ENCODE measurements at places on chromosomes 6 and 20. TPM values are rescaled to one million over a fixed set of nuclear protein-coding genes. Genes with fewer than 3 reads are reported as not detected.

Gene HSPA1B
- 6.5 TPM for total RNA-seq

Gene PSORS1C1
- not detected for total RNA-seq

Gene KCNK5
- total RNA-seq: 0.60 TPM

Gene CAP2
- total RNA-seq: 0.20 TPM

Gene SYNE1
- 180 TPM for total RNA-seq

Gene SPATA25
- total RNA-seq: 4.2 TPM

GRCh38 chr6:38264605-38265004, 375.1 kb downstream of the BTBD9 start:
- no peak for DNase-seq

GRCh38 chr6:22752522-22752921, 183.2 kb downstream of the HDGFL1 start:
- no peak for DNase-seq

GRCh38 chr20:34511891-34512265, 4.3 kb upstream of the DYNLRB1 start:
- DNase-seq: no peak

GRCh38 chr6:121688974-121689373, 253.5 kb downstream of the GJA1 start:
- no peak for DNase-seq

DNA sequence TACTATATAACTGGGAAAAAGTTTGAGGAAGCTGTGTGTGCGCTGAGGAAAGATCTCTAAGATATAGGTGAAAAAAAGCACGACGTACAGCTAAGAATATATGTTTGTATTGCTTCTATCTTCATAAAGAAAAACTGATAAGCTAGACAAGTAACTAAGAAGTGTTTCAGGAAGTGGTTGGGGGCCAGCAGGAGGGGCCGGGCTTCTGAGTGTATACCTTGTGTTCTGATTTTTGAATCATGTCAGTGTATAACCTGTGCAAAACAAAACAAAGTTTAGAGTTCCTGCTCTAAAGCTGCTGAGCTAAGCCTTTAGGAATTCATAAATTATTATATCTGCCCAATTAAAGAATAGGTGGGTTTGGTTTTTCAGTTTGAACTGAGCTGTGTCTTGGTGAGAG, 7.9 kb upstream of the OSER1 start:
- peak; percentile 77 for DNase-seq
